Hypothalamus (tissue), 51 donors: ENCODE measurements at places on chromosomes 12 and 14.
A peak's percentile ranks its signal among the peaks of the same experiment; 100 is the strongest.

GRCh38 chr14:74299061-74299545 is 3.6 kb downstream of the ABCD4 start:
- no peak for DNase-seq

DNA sequence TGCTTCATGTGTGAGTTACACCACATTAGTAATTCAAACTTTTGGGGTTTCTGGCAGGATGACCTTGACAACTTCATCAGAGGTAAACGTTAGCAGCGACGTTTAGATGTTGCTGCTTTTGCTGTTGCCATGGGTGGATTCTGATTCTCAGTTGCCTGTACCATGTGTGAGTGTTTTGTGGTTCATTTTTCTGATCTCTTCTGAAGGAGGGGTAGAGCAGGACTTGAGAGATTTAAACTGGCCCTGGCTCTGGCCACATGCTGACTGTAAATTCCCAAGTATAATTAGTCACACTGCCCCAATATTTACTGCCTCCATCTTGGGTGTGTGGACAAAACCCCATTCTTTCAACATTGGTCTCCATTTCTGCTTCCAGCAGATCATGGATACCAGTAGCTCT is 110.4 kb downstream of the ETV6 start:
- no peak for DNase-seq

GRCh38 chr12:80580254-80580653 is 127.2 kb upstream of the MYF6 start:
- DNase-seq, result no peak

DNA sequence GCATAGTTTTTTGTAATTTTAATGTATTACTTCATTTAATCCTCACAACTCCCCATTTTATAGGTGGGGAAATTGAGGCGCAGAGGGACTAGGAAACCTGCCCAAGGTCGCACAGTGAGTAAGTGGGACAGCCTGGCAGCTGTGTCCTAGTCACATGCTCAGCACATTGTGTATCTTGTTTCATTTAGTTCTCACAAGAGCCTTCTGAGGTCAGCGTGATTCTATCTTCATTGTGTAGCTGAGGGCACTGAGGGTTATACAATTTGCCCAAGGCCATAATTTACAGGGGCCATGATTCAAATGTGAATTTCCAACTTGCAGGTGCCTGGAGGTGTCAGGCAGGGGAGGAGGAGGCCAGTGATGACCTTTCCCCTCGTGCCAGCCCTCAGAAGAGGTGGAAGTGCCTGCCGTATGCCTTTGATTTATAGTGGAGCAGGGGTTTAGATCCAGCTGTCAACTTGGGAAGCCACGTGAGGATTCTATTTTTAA is 30.3 kb upstream of the SMOC1 start:
- DNase-seq, result no peak

DNA sequence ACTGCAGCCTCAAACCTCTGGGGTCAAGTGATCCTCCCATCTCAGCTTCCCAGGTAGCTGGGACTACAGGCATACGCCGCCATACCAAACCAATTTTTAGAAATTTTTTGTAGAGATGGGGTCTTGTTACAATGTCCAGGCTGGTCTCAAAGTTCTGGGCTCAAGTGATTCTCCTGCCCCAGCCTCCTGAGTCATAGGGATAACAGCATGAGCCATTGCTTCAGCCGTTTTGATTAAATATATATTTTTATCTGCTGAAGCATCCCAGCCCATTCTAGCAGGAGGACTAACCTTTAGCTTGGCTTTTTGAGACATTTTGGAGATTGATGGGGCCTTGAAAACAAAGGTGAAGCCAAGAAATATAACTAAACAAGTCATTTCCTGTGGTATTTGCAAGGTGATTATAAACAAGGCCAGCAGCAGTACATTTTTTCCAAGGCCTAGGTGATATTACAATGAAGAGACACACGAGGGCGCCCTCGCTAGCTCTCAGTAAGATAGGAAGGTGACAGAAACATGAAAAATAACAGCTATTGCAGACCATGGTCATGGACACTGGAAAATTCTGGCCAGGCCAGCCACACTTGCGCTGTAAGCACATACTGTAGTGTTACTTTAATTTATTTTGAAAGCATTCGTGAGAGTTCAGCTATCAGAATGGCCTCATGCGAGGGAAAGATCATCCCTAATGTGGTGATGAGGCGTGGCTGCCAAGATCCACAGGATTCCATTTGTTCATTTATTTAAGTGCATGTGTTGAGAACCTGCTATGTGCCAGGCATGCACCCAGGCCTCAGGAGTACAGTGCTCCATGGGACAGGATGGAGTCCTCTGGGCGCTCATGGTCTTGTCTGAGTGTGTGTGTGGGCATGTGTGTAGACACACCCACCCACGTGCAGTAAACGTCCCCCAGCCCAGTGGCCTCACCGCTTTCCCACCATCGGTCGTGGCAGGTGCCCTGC is 63.5 kb downstream of the DGLUCY start:
- DNase-seq, result peak; percentile 27

DNA sequence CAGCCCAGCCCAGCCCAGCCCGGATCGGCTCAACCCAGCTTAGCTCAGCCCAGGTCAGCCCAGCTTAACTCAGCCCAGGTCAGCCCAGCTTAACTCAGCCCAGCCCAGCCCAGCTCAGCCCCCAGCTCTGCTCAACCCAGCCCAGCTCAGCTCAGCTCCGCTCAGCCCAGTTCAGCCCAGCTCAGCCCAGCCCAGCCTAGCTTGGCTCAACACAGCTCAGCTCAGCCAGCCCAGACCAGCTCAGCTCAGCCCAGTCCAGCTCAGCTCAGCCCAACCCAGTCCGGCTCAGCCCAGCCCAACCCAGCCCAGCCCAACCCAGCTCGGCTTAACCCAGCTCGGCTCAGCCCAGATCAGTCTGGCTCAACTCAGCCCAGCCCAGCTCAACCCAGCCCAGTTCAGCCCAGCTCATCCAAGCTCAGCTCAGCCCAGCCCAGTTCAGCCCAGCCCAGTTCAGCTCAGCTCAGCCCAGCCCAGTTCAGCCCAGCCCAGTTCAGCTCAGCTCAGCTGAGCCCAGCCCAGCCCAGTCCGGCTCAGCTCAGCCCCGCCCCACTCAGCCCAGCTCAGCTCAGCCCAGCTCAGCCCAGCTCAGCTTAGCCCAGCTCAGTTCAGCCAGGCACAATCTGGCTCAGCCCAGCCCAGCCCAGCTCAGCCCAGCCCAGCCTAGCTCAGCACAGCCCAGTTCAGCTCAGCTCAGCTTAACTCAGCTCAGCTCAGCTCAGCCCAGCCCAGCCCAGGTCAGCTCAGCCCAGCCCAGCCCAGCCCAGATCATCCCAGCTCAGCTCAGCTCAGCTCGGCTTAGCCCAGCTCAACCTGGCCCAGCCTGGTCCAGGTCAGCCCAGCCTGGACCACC is 331.7 kb downstream of the TMEM121 start:
- no peak for DNase-seq

GRCh38 chr12:26287671-26288381 is 92.5 kb downstream of the SSPN start:
- peak; percentile 7 for DNase-seq

DNA sequence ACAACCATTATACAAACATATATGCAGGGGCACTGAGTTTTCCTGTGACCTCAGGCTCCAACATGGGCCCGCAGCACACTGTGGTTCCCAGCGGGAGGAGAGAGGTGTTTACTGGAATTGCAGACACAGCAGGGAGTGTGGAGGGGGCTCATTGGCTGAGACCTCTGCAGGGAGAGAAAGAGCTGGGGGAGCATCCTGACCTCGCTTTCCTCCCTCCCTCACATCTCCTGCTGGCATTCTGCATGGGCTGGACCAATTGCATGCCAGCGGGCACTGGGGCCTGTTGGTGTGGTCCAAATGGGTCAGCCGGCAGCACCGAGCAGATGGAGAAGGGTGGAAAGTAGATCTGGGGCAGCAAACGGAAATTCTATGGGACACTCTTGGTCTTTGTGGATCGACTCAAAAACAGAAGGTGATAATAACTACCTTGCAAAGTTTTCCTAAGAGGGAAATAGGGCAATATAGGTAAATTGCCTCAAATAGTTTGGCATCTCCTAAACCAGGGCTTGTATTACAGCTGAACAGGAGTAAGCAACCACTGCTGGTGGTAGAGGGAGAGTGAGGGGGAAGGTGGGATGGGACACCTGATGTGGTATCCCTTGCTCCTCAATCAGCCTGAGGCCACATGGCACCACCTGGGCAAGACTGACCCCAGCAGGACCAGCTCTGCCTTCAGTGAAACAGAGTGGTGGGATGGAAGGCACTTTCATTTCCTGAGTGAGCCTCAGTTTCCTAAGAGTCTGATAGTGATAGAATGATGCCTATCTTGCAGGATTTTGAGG is 86.9 kb downstream of the NTF3 start:
- DNase-seq, result no peak

DNA sequence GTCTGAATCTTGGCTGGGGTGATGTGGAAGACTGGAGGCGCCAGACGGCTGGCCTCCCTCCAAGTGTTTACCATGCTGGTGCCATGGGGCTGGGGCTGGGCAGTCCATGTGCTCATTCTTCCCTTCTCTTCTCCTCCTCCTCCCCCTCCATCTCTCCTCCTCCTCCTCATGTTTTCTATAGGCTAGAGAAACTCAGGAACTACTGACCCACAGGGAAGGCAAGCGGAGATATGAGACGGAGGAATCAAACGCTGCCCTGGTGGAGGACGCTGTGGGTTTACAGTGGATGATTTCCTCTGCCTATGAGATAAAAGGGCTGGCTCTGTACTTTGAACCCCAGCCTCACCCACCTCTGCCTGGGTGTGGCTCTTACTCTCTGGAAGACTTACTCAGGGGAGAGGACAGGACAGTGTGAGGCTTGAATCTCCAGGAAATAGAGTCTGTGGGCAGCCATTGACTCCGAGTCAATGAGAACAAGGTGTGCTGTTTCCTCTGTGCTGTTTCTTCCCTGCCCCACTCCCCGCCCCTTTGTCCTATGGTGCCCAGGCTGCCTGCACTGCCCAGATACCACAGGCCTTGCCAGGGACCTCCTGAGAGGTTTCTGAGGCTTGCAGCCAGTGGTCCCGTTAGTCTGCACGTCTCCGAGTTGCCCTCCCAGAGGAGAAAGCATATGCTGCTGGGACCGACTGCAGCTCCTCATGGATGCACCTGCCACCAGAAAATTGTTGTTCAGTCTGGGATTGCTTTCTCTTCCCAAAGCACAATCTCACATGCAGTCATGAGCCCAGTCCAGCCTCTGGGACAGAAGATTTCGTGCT is 132.6 kb upstream of the ARHGAP5 start:
- no peak for DNase-seq

DNA sequence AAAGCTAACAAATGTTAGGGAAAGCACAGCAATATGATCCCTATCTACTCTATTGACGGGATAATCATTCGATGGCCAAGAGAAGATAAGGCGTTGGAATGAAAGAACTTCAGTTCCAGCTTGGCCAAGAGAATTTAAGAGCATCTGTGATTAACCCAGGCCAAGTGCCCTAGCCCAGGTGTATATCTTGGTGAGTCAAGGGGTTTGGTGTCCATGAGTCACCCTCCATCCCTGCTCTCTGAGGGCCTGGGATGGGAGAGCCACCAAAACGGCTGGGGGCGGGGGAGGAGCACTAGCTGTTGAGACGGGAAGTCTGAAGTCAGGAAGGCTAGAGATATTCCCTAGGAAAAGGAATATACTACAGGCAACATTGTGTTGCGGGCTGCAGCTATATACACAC is 13.0 kb downstream of the TBPL2 start:
- DNase-seq, result no peak

DNA sequence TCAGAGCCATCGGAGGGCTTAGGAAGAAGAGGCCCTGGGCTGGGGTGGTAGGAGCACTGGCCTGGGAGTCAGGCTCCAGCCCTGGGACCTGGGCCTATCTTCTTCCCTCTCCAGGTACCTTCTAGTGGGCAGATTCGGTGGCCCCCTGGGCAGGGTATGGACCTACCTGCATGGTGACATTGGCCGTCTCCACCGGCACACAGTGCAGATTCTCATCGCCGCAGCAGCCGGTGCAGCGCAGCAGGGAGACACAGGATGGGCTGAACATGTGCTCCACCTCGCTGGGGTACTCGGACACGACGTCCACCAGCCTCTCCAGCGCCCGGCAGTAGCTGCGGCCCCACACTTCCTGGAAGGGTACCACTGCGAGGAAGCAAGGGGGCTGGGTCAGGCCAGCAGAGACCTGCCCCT is 6.2 kb downstream of the PGF start:
- no peak for DNase-seq

DNA sequence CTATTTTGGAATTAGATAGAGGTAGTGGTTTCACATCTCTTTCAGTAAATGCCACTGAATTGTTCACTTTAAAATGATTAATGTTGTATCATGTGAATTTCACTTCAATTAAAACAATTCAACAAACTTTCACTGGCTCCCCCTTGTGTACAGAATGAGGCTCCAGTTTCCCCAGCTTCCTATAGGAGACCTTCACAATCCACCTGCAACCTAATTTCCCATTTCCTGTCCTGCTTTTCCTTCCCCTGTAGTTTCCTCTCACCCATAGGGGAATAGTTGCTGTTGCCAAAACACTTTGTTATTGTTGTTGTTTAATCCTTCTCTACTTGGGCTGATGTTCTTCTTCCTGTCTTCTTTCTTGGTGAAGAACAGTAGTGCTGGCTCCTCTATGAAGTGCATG is 59.8 kb downstream of the NPAS3 start:
- no peak for DNase-seq

GRCh38 chr12:66036317-66036716 is 94.2 kb downstream of the LLPH start:
- no peak for DNase-seq

- no peak for DNase-seq
Observed at GRCh38 chr14:96986256-96987085, 189.3 kb downstream of the VRK1 start.
